Stimulated activated CD8-positive, alpha-beta memory T cell treated with anti-CD3 and anti-CD28 coated beads, Interleukin-7, amount 100 ng/mL, for 1 hour (primary cell): ENCODE measurements at places on chromosomes 4 and X.

- DNase-seq = no peak
These were observed 461 bp upstream of the SLC9A6 start for GRCh38 chrX:135984791-135985156.

GRCh38 chr4:109973529-109973905, 60.8 kb downstream of the EGF start:
- no peak for DNase-seq

GRCh38 chr4:154984148-154984547, 203.1 kb downstream of the RBM46 start:
- no peak for DNase-seq

- no peak for DNase-seq
These were observed 19.3 kb upstream of the CSF2RA start for GRCh38 chrX:1249101-1249887.

- no peak for DNase-seq
These were observed 39.3 kb downstream of the AFM start for GRCh38 chr4:73520821-73521220.

DNA sequence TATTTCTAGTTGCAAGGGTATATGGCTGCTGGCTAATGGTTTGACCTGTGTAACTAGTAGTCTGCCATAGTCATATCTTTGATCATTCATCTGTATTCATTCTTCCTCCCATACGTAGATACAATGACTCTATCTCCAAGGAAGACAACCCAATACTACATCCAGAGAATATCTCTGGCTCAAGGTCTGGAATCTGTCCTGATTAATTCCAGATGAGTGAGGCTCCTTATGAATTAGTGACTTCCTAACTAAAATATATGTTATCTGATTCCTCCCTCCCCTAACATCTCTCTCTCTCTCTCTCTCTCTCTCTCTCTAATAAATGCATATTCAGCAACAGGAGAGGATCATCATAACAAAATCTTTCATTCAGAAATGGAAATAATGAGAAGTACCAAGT, 641.5 kb downstream of the FAT4 start:
- DNase-seq = no peak

- DNase-seq = no peak
These were observed 781.8 kb downstream of the FAM133A start for GRCh38 chrX:94455782-94456181.
